Mucosa of gallbladder (tissue), 1 donor: ENCODE measurements at places on chromosomes 1 and 21. TPM values are rescaled to one million over a fixed set of nuclear protein-coding genes. Genes with fewer than 3 reads are reported as not detected.
A peak's percentile ranks its signal among the peaks of the same experiment; 100 is the strongest.

GRCh38 chr1:10140981-10141380 lies 69.4 kb upstream of the KIF1B start:
- DNase-seq = no peak

DNA sequence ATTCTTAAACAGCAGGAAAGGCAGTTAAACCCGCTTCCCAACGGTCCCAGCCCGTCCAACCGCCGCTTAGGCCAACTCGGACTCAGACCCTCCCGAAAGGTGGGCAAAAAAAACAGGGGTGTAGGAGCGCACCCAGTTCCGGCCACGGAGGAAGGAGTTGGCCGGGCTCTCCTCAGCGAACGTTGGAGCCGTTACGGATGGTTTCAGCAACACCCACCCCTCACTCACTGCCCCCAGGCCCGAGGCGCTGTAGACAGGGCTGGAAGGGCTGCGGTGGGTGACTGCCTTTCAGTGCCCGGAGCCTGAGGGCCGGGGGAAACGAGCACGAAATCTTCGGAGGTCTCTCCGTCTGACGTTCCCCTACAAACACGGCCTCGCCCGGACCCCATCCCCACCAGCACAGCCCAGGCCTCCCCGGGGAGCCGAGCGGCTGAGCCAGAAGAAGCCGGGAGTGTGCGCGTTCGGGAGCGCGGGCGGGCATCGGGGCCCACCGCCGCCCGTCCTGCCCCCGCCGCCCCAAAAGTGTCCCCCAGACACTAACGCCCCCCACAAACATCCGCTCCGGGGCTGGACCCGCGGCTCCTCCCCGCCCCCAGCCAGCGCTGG lies 1.3 kb downstream of the KDM5B start:
- no peak for DNase-seq

DNA sequence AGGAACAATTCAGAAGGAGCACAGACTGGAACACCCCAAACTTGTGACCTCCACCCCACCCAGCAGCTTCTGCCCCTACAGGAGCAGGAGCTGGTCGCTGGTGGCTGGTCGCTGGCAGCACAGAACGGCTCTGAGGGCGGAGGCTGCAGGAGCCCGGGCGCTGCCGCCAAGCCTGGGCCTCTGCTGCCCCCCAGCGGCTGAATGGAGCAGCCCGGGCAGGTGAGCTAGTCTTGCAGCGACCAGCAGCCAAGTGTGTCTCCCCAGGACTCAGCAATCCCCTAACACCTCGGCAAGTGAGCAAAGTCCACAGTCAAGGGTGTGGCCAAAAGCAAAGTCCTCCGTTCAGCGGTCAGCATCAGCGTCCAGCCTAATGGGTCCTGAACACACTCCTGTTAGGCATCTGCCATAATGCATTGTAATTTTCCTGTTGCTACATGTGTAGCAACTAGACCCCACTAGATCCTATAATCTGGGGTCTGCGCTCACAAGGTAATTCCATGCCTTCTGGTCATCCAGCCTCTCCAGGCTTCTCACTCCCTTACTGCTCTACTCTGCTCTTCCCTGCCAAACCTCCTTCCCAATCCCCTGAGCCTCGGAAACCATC lies 12.1 kb upstream of the GJB5 start:
- DNase-seq = peak; percentile 92

The PRRX1 gene
- 12.5 TPM for total RNA-seq

GRCh38 chr1:203888807-203889251 lies 27.4 kb downstream of the SNRPE start:
- DNase-seq = no peak

The KCNH1 gene
- 1.4 TPM for total RNA-seq
